ENCODE measurements at places on chromosomes 1 and 21.

GRCh38 chr21:16061194-16061593 is 331.4 kb downstream of the USP25 start:
- DNase-seq: no peak

DNA sequence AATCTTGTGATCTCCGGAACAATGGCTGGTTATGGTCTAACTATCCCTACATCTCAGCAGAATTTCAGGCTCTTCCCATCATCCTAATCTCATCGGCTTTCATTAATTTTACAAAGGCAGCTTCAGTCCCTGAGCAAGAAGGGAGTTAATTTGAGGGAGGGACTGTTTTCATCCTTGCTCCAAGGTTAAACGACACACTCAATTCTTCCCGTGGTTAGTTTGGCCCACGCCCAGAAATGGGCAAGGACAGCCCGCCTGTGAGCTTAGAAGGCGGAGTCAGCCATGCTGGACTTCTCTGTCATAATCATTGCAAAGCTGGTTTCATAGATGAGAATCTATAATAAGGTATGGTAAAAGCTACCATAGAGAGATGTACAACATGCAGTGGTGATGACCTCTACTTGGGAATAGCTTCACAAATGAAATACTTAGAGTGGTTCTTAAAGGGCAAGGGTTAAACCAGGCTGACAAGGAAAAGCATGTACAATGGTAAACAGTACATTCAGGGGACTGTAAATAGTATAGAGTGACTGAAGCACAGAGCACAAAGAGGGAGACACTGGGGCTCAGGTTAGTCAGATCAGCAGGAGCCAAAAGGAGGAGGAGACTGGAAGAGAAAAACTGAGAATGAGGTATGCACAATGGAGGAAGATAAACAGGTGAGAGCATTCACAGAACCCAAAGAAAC is 108.8 kb downstream of the SMYD3 start:
- DNase-seq: no peak

DNA sequence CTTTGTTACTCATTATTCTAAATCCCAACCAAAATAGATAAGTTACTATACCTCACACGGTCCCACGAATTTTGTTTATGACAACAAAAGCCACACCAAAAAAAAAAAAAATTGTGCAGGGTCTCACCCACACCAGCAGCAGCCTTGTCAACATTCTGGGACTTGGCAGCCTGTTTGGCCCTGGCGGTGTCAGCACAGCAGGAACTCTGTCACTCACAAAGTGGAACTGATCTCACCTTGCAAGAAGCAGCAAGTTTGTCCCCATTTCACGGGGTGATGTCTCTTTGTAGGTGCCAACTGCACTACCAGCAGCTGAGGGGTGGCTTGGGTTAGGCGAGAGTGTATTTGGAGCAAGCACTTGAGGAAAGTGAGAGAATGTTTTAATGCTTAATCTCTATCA is 75.0 kb upstream of the CHRM3 start:
- no peak for DNase-seq

- no peak for DNase-seq
Measured at GRCh38 chr1:20028726-20029125, 41.3 kb upstream of the PLA2G5 start.

DNA sequence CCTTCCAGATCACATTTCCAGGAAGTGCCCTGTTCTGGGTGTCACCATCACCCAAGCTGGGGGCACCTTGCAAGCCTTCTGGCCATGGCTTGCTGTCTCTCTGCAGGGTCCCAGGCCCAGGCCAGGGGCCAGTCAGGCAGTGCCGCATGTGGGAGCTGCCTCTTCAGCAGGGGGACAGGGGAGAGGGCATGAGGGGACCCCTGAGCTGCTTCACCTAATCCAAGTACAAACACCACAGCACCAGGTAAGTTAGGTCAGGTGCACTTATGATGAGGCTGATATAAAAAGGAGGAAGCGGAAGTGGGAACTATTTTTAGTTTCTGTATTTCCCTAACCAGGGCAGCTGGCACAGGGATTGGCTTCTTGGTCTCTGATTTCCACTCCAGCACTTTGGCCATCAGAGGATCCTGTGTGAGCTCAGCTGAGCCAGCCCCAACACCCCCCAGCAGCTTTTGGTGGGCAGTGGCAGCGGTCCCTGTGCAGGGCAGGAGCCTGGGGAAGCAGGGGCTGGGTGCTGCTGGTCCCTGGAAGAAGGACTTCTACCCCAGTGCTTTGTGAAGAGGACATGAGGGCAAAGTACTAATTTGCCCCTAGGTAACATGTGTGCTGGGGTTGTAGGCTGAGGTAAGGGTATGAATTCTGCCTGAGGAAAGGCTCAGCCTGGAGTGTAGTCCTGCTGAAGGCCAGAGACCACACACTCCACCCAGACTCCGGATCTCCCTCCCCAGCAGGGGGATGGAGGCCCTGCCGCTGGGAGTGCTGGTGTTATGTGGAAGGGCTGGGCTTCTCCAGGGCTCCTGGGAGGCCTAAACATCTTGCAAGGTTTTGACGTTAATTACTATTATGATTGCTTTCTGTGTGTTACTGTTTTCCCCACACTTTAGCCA is 3.3 kb upstream of the PCBP3 start:
- DNase-seq: no peak

- no peak for DNase-seq
Measured at GRCh38 chr21:14877581-14878228, 187.1 kb downstream of the NRIP1 start.

GRCh38 chr1:82517586-82517985 is 716.9 kb downstream of the ADGRL2 start:
- no peak for DNase-seq

DNA sequence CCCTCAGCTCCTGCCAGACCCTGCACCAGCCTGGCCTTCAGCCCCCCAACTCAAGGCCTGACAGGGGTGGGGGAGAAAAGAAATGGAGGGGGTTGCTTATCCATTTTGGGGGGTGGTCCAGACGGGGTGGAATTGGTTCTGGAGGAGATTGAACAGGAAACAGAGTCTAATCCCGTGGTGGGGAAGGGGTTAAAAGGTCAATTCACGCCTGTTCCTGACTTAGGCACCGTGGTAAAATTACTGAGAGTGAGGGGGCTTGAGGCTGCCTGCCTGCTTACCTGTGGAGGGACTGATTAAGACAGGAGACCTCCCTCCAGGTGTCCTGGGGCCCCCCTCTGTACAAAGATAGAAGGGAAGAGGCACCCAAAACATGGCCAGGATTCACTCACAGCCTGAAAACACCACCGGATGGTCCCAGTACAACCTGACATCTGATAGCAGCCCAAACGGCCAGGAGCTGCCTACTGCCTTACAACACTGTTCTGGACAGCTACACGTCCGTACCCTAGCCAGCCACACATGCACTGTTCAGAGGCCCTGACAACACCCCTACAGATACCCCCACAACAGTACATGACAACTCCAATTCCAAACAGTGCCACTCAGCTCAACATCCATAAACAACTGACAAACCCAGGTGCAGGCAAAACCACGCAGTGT is 31.8 kb downstream of the AHDC1 start:
- no peak for DNase-seq

Data from stimulated activated CD8-positive, alpha-beta memory T cell treated with anti-CD3 and anti-CD28 coated beads, Interleukin-4, amount 100 ng/mL, for 1 hour (primary cell).